ENCODE measurements at places on chromosomes 11 and 22. TPM values are rescaled to one million over a fixed set of nuclear protein-coding genes. Genes with fewer than 3 reads are reported as not detected.

DNA sequence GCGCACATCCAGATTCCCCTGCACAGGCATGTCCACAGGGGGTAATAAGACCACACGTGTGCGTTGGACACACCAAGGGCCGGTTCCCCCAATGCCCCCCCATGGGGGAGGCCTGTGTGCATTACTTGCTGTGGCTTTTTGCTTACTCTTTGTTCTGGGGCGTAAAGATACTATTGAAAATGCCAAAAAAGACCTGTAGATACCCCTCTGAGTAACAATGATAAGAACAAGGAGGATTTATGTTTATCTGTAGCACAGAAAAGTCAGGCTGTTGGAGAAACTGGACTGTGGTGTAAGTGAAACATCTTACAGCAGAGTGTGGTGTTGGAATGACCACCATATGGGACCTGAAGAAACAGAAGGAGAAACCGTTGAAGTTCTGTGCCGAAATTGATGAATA is 103.2 kb downstream of the TBC1D22A start:
- no peaks in the 10 kb centered on the region for H3K36me3 ChIP-seq
- H3K27me3 ChIP-seq, result no peaks in the 10 kb centered on the region
- no peak overlapping the region for H3K27ac ChIP-seq
- H3K4me3 ChIP-seq, result no peak overlapping the region

- H3K27me3 ChIP-seq, result no peaks in the 10 kb centered on the region
- no peak overlapping the region for H3K27ac ChIP-seq
- no peak overlapping the region for H3K4me3 ChIP-seq
- H3K36me3 ChIP-seq, result no peaks in the 10 kb centered on the region
- peaks cover 10% of the 10 kb centered on the region for H3K4me1 ChIP-seq
- no peak for DNase-seq
These were observed 959.1 kb downstream of the BRD1 start for GRCh38 chr22:48868554-48868953.

GRCh38 chr11:104997288-104997687 is 25.7 kb downstream of the CASP5 start:
- H3K4me1 ChIP-seq, result no peaks in the 10 kb centered on the region
- no peak overlapping the region for H3K4me3 ChIP-seq
- no peaks in the 10 kb centered on the region for H3K36me3 ChIP-seq
- no peaks in the 10 kb centered on the region for H3K27me3 ChIP-seq
- no peak for DNase-seq

Gene APLNR
- 1.8 TPM for total RNA-seq

Gene ARFIP2
- total RNA-seq, result 40.2 TPM

Gene EMID1
- total RNA-seq, result 17.7 TPM

Gene MMP1
- not detected for total RNA-seq

Measured in neural progenitor cell (in vitro differentiated cells).